ENCODE measurements at places on chromosomes 11 and 22. TPM values are rescaled to one million over a fixed set of nuclear protein-coding genes. Genes with fewer than 3 reads are reported as not detected.

Gene SAC3D1
- total RNA-seq = 8.7 TPM

Gene DMC1
- total RNA-seq = 4.1 TPM

Gene HBG1
- total RNA-seq = 28.5 TPM

Gene EFCAB6
- 8.3 TPM for total RNA-seq

Gene GGT5
- 0.94 TPM for total RNA-seq

Gene SCO2
- 0.78 TPM for total RNA-seq

Gene LYVE1
- 9.0 TPM for total RNA-seq

Gene DGCR6
- total RNA-seq = 12.3 TPM

Gene EWSR1
- 186 TPM for total RNA-seq

Gene TEAD1
- total RNA-seq = 25.7 TPM

Gene UCP3
- total RNA-seq = 0.62 TPM

Gene SPON1
- total RNA-seq = 31.5 TPM

Gene OR8G1
- total RNA-seq = not detected

Gene TMPRSS5
- total RNA-seq = 3.0 TPM

Gene TLCD5
- 22.9 TPM for total RNA-seq

GRCh38 chr11:86034710-86035109, 34.2 kb downstream of the PICALM start:
- DNase-seq = no peak

DNA sequence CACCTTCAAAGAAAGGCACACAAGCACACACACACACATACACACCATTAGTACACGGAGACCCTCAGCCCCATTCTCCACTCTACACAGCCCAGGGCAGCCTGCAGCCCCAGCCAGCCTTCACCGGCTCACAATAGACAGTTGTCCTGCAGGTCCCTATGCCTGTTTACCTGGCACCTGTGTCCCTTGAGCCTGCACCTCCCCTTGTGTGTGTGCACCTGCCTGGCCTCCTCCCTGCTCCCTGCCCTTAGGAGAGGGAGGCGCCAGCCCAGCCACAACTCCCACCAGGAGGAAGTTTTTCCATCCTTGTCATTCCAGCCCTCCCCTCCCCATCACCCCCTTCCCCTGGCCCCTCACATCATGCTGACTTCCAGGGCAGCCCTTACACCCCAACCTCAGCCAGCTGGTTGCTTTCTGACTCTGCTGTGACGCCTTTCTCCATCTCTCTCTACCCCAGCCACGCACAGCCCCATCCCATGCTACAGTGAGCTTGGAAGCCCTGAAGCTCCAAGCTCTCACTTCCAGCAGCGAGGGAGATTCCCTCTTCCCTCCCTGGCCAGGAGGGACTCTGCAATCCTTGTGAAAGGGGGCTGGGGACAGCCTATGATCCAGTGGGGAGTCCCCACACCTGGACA, 4.4 kb downstream of the AHNAK start:
- no peak for DNase-seq

DNA sequence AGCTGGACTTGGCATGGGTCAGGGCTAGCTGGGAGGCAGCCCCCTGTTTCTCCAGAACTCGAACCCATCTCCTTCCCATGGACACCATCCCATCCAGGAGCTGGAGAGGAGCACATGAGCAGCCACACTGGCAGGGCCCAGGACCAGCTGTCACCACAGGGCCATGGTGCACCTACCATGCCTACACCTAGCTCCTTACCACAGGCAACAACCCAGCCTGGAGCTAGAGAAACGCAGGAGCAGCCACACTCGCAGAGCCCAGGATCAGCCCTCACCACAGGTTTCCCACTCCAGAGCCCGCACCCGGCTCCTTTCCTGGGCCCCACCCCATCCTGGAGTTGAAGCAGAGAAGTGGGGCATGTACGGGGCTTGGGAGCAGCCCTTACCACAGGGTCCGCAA, 50.2 kb downstream of the GAB4 start:
- DNase-seq = no peak

- no peak for DNase-seq
Observed at GRCh38 chr22:39738746-39739145, 154.8 kb downstream of the ENTHD1 start.

DNA sequence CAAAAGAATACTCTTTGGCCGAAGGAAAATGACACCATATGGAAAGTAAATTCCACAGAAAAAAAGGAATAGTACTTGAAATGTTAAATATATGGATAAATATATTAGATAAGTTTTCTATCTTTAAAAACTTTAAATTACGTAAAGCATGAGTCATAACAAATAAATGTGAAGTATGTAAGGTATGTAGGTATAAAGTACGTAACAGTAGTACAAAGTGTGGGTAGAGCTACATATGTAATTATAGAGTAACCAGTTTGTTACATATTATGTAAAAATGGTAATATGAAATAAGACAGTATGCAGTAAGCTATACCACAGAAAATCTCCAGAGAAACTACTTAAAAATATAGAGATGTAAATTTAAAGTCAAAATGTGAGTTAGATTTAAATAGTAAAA, 582.3 kb upstream of the CHORDC1 start:
- DNase-seq = no peak

GRCh38 chr11:94583213-94583865, 16.2 kb downstream of the PIWIL4 start:
- no peak for DNase-seq

GRCh38 chr11:114147375-114148012, 88.0 kb downstream of the ZBTB16 start:
- no peak for DNase-seq

DNA sequence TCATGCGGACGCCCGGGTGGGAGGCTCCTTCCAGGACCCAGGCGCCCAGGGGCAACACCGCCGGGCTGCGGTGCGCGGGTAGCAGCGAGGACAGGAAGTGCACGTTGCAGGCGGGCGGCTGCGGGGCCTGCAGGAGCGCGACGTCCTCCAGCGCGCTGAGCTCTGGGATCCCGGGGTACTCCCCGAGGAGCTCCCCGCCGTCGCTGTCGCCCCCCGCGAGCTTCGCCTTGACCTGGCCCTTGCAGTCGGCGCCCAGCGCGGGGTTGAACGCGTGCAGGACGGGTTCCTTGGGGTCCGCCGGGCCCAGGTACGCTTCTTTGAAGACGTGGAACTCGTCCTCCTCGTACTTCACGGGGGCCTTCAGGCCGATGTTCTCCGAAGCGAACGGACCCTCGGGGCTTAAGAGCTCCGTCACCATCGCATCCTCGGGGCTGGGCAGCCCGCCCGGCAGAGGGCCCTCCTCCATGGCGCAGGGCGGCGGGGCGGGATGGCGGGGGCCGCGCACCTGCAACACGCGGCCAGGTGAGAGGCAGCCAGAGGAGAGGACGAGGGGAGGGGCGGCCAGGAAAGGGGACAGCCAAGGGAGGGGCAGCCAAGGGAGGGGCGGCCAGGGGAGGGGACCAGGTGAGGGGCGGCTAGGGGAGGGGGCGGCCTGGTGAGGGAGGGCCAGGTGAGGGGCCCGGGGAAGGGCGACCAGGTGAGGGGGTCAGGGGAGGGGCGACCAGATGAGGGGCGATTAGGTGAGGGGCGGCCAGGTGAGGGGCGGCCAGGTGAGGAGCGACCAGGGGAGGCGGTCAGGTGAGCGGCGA, 921 bp downstream of the TESMIN start:
- no peak for DNase-seq

DNA sequence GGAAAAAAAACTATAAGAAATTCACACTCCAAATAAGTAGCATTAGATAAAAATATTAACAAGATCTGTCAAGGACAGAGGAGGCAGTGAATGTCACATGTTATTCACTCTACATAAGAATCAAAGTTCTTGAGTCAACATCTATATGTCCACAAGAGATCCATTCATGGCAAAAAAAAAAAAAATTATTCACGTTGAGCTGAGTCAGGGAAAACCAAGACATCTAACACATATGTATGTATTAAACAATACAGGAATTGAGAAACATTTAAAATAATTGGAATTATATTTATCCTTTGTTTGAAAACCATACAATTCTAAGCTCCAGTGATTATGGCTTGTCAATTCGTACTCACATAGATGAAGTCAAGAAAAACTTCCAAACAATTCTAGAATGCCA, 1.3 kb downstream of the OR56A5 start:
- no peak for DNase-seq

GRCh38 chr11:98600786-98601773, 419.7 kb upstream of the CNTN5 start:
- no peak for DNase-seq

GRCh38 chr22:37659897-37660708, 1.6 kb downstream of the PDXP start:
- DNase-seq = no peak

DNA sequence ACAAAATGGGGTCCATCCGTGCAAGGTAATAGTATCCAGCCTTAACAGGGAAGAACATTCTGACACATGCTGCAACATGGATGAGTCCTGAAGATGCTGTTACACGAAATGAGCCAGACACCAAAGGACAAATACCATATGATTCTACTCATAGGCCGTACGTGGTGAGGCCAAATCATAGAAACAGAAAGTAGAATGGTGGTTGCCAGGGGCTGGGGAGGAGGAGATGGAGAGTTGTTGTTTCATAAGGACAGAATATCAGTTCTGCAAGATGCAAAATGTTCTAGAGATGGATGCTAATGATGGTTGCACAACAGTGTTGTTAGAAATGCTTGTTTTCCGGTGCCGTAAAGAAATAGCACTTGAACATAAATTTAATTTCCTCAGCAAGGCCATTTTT, 2.6 kb downstream of the TBX10 start:
- no peak for DNase-seq

GRCh38 chr11:102733232-102733875, 8.6 kb upstream of the MMP8 start:
- no peak for DNase-seq

GRCh38 chr11:839280-839623, 3.1 kb downstream of the POLR2L start:
- no peak for DNase-seq

GRCh38 chr22:37942133-37942532, 11.3 kb downstream of the C22orf23 start:
- DNase-seq = no peak

GRCh38 chr22:34414467-34415440, 494.5 kb upstream of the LARGE1 start:
- no peak for DNase-seq

DNA sequence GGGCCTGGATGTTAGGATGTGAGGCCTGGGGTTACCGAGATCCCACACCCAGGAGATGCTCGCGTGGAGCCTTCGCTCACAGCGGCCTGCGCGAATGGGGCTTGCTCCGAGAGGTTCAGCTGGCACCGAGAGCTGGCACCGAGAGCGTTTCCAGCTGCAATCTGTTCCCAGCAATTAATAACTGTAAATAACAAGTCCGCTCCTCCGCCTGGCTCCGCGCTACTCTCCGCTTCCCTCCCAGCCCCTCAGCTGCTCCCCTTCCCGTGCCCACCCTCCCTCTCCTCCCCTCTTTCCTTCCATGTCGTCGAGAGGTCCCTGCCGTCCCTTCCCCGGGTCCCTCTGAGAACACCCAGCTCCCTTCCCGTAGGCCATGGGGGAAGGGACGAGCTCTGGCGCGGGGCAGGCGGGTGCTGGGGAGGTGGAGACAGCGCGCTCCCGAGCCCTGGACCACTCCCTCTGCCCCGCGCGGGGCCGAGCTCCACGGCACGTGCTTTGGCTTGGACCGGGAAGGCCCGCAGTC, 110.8 kb downstream of the WNT7B start:
- DNase-seq = no peak

GRCh38 chr11:115712296-115712695, 208.1 kb upstream of the CADM1 start:
- DNase-seq = no peak

GRCh38 chr11:82458761-82459160, 274.9 kb downstream of the FAM181B start:
- DNase-seq = no peak

- DNase-seq = no peak
Observed at GRCh38 chr22:29998627-29999384, 81.5 kb upstream of the HORMAD2 start.

GRCh38 chr11:119618208-119618909, 110.6 kb downstream of the NECTIN1 start:
- peak; percentile 73 for DNase-seq

- no peak for DNase-seq
Observed at GRCh38 chr11:96137373-96137772, 205.6 kb downstream of the MAML2 start.

DNA sequence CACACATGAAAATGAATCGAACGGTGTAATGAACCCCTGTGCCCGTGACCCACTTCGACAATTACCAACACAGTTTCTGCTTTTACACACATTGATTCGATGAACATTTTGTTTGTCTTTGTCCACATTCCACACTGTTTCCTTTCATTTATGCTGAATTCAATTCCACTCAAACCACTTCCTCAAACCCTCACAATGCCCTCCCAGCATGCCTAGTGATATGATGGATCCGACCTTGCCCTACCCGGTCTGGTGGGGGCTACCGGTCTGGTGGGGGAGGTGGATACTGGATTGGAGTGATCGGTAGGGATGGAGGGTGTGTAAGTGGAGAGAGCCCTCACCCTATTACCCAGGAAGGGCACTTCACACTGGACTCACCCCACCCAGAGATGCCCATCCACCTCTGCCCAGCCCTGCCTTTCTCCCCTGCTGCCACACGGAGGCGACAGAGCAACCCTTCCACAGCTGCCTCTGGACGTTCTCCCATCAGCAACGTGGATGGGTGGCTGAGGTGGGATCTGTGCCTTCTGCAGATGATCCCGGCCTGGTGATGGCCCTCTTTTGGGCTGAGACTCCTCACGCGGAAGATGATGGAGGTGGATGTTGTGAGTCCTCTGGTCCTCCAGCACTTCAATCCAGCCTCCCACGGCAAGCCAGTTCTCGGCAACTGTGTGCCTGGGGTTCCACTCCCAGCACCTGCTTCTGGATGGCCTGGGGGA, 33.0 kb upstream of the P2RY2 start:
- no peak for DNase-seq

DNA sequence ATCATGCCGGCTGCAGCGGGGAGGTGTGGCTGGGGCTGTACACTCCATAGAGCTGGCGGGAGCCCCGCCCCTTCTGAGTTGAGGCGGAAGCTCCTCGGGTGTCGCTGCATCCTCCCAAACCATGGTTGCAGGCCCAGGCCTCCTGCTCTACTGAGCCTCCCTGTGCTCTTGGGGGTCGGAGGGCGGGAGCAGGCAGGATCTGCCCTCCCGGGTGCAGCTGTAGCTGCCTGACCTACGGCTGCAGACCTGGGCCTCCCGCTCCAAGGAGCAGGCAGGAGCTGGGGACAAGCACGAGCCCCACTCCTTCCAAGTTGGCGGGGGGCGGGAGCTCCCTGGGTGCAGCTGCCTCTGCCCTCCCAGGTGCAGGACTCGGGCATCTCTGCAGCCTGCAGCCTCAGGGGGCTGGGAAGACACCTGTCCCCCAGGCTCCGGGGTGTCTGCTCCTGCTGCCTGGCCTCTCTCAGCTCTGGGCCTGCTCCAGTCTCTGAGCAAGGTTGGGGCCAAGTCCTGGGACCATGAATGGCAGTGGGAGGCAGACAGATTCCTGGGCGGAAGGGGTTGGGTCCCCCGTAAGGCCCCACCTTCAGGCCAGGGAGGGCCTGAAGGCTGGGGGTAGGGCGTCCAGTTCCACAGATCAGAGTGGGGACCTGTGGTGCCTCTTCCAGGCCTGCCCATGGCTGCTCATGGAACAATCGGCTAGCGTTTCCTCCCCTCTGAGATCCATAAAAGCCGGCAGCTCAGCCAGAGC, 46.4 kb upstream of the SC5D start:
- no peak for DNase-seq
